ENCODE measurements at places on chromosomes 3 and 15.

DNA sequence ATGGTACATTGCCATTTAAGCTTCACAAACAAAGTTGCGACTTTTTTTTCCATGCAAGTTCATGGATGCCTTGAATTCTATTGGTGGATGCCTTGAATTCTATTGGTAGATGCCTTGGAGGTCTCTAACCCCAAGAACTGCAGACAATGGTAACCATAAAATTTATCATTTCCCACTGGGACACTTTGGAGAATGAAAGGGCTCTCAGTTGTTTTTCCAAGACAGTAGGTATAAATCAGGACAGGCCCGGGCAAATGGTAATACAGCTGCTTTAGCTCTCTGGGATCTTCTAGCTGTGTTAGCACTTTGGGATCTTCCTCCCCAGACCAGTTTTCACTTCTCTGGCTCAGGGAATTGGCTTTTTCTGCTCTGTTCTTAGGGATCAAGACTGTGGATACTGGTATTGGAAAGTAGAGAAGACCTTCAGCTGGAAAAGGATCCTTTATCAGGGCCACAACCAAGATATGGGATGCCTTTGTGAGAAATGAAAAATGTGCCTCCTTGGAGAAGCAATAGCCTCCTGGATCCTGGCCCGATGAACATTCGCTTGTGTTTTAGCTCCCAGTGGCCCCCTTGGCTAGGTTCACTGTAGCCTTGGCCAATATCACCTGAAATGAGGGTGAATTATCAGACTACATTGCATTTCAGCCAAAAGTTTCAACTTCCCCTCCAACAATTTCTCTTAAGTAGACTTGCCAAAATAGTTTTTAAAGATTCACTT, 8.3 kb downstream of the LRRC3B start:
- peak; percentile 77 for DNase-seq

- DNase-seq, result no peak
These were observed 32.2 kb upstream of the SLC28A1 start for GRCh38 chr15:84852212-84852611.

DNA sequence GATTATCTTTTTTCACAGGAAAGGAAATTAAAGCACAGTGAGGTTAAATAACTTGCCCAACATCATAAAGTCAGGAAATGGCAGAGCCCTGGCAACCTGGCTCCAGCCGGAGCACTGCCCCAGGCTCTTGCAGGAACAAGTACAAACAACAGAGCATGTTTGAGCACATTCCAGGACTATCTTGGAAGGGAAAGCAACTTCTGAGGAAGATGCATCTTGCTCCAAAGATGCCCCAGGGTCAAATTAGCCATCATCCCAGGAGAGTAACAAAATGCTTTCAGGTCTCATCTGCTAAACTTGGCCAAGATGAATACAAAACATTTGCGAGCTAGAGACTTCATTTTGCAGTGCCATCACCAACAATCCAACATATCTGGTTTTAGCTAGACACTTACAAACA, 162.4 kb upstream of the LRRN1 start:
- peak; percentile 5 for DNase-seq

- DNase-seq, result peak; percentile 42
These were observed at the start of gene RHCG for GRCh38 chr15:89496155-89497098. TSS of gene RHCG (minus strand) at chr15:89496583. CDS start at chr15:89496544, 39 bp downstream.

DNA sequence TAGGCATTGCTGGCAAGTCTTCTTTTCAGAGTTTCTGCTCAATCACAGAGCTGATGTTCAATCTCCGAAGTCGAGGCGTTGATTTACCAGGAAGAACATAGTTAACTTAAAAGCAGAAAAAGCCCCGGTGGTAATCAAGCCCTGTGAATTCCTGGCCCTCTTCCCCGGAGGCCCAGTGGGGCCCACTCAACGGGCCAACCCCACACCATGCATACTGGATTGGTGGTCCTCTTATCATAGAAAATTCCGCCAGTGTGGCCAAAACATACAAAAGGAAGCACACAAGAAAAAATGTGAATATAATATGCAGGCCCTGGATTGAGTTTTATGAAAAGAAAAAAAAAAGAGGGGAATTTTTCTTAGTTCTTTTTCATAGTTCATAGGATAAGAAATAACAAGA, 873.0 kb upstream of the NR2F2 start:
- no peak for DNase-seq

DNA sequence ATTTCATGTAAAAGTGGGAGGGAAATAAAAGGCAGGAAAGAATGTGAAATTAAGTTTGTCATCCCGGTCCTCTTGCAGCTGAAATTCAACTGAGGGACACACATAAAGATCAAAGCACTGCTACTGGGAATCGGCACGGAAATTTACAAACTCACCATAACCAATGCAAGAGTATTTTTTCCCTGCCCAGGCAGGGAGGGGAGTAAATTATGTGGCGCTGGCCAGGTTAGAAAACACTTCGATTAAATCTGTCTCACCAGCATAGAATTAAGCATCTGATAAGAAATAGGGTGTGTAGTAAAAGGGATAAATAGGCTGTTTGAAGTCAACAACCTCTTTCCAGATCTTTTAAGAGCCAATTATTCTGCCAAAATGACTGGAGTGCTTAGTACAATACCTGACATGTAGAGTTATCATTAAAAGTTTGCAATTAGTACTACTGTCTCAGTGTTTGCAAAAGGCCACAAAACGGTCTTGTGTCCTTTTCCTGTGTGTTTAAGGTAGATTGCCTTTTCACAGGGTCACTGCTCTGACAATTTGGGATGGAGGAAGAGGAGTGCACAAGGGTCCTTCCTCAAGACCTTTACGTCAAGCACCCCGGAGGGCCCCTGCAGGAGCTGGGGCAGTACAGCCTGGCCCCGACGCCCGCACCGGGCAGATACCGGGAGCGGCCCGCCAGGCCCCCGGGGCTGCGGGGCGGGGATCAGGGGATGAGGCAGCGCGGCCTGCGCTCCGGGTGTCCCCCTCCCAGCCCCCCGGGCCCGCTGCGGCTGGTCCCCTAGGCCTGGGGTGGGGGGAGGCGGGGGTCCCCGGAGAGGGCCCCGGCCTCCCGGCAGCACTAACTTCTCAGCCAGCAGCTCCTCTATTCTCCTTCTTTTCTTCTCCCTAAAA, 651 bp downstream of the UBA3 start:
- DNase-seq, result no peak

- no peak for DNase-seq
These were observed 56.2 kb upstream of the AKAP13 start for GRCh38 chr15:85324202-85324601.

DNA sequence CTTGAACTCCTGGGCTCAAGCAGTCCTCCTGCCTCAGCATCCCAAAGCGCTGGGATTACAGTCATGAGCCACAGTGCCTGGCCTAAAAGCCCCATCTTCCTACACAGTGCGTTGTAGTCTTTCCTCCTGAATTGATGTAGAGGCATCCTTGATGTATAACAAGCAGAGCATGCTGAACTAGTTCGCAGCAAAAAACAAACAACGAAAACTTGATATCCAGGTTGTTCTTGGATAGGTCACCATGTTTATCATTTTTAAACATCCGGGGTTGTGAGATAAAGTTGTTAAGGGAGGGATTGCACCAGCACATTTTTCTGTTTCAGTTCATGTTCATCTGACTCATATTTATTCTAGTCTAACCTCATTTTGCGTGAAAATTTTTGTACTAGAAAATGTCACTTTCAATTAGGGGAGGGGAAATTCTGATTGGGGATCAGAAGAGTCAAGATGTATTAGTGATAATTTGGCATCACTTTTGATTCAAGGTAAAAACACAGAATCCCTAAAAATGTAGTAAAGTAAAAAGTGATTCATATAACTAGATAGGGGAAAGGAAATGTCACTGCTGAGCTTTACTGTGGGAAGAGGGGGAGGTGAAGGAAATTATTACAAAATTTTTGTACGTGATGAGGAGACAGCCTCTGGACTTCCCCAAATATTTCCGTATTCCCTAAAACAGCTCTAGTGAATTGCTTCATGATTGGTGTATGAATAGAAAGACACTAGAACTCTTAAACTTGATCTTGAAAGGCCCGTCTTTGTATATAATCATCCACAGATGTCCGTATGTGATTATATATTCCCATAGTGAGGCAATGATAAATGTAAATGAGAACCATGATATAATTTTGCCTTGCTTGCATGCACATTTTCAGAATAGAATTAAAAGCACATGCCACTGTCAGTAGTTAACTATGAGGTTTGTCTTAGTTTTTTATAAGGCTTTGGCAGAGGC, 22.9 kb downstream of the RAB8B start:
- no peak for DNase-seq

DNA sequence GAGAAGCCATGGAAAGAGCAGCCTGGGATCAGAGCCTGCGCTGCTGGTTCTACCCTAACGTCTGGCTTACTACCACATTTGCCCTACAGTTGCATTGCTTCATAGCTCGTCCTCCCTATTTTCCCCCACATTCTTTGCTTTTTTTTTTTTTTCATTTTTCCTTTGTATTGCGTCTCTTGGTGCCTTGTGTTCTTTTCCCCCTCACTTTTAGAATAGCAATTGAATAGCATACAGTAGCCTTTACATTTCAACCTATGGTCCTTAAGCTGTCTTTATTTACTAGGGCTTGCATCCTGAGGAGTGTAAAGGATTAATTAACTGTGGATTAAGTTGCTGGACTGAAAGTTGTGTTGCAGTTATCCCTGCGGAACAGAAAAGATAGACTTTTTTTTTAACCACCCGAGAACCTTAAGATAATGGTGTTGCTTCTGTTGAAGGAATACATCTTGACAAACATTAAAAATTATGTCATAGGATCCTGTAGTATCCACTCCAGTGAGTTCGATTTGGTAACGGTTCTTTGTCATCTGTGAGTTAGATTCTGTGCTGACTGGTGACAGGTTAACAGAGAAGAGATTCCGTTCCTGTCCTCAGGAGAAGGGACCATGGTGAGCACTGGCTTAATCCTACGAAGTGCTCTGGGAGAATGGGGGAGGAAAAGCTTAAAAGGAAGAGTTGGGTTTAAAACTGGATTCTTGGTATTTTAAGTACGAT, 417.4 kb upstream of the NAALADL2 start:
- DNase-seq, result peak; percentile 57

GRCh38 chr15:79804838-79805237, 92.0 kb downstream of the MTHFS start:
- no peak for DNase-seq

GRCh38 chr15:40307421-40308211, at the start of gene PLCB2:
TSS of gene PLCB2 (minus strand) at chr15:40307935. CDS start at chr15:40307672, 263 bp downstream.
- DNase-seq, result peak; percentile 48

DNA sequence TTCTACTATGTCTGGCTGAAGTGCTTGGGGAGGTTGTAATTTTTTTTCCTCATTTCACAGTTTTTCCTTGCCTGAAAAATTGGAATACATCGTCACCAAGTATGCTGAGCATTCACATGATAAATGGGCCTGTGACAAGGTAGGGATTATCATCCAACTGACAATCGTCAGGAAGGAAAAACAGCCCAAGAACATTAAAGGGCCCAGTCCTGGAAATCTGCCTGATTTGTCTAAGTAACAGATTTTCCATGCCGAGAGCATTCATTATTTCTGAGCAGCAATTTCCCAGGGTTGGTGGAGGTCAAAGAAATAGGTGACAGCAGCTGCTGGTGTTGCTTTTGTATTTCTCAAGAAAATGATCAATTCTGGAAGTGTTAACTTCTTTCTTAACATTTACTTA, 226.0 kb upstream of the CHRM5 start:
- DNase-seq, result peak; percentile 18

DNA sequence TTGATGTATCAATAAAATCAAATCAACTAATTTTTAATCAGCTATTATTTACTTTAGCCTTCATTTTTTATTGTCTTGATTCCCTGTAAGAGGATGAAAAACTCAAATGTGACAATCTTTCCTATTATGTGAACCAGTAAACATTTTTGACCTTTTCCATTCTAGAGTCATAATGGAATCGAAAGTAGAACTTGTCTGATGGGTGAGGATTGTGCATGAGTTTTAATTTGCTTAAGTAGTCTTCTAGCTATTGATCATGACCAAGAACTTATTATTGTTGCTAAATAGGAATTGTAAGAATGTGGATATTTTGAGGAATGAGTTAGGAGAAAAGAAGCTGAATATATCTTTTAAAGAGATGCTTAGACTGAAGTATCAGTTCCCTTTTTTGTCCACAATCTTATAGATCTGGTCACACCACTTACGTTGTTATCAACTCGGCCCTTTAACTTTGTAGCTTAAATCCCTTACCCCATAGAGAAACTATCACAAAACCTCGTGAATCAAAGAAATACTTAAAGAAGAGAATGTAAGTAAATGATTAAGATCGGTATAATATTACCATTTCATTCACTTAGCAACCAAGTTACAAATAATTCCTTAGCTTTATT, 147.3 kb downstream of the TP63 start:
- DNase-seq, result no peak

- DNase-seq, result peak; percentile 83
These were observed 47.5 kb upstream of the MUC4 start for GRCh38 chr3:195859061-195859845.

DNA sequence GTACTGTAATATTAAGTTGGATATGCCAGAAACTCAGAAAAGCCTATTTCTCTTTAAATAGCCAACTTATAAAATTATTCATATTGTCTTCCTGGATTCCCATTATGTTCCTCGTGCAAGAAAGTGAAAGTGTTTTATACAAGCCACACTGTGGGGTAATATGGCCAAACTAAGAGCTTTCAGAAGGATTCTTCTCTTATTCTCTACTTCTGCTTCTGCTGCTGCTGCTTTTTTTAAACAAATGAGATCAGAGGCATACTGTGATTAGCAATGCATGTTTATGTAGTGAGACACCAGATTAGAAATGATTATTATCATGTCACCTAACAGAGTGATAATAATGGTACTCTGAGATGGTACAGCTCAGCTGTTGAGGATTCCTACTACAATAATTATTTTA, 1026.5 kb upstream of the CFAP20DC start:
- no peak for DNase-seq

GRCh38 chr15:65822316-65822715, 30.2 kb upstream of the DENND4A start:
- no peak for DNase-seq

DNA sequence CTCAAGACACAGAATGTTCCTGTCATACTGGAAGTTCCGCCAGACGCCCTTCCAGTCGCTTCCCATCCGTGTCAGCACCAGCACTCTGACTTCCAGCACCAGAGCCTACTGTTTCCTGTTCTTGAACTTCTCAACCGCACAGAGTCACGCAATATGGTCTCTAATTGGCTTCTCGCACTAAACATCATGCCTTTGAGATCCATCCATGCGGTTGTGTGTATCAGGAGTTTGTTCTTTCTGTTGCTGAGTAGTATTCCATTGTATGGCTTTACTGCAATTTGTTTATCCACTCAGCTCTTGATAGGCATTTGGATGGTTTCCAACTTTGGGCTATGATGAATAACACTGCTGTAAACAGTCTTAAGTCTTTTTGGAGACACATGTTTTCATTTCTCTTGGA, 112.1 kb downstream of the LRRK1 start:
- DNase-seq, result no peak

DNA sequence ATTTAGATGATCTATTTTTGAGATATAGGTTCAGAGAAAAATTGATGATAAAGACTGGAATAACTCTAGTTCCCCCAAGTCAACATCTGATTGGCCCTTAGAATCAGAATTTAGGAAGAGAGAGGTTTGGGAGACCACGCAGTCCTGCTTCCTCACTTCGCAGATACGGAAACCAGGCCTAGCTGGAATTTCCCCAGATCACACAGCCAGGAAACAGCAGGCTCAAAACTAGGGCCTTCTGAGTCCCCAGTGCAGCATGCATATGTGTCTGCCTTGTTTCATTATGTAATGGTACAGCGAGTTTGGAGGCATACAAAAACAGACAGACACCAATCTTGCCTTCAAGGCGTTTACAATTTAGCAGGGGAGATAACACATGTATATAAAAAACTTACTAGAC, 177.1 kb upstream of the ICE2 start:
- no peak for DNase-seq

GRCh38 chr3:14822670-14823390, 4.1 kb downstream of the FGD5 start:
- no peak for DNase-seq

All from cerebellar cortex (tissue), 1 donor.